CD4-positive, alpha-beta T cell treated with Interferon gamma for 1 hour (primary cell): ENCODE measurements at places on chromosomes 2 and 18.

GRCh38 chr18:74478316-74478715 is 17.8 kb upstream of the CNDP2 start:
- no peak for DNase-seq

GRCh38 chr2:127371037-127371436 is 16.7 kb downstream of the MAP3K2 start:
- no peak for DNase-seq

- no peak for DNase-seq
These were observed 562.2 kb upstream of the VWC2L start for GRCh38 chr2:213848631-213849030.

GRCh38 chr2:188984680-188985079 is 10.5 kb downstream of the COL3A1 start:
- DNase-seq: no peak

DNA sequence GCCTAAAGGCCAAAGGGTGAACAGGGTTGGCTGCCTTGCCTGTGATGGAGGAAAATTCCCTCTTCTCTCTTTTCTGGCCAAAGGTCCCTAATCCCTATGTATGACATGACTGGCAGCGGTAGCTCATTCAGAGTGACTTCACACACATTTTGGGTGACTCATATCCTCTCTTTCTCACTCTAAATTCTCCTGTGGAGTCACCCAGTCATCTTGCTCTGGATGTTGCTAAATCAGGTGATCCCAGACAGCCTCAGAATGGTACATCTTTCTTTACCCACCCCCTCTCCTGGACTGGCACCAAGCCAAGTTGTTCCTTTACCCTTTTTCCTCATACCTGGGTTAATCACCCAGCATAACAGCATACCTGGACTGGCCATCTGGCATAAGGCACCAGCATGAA is 77.2 kb downstream of the NEURL3 start:
- no peak for DNase-seq

DNA sequence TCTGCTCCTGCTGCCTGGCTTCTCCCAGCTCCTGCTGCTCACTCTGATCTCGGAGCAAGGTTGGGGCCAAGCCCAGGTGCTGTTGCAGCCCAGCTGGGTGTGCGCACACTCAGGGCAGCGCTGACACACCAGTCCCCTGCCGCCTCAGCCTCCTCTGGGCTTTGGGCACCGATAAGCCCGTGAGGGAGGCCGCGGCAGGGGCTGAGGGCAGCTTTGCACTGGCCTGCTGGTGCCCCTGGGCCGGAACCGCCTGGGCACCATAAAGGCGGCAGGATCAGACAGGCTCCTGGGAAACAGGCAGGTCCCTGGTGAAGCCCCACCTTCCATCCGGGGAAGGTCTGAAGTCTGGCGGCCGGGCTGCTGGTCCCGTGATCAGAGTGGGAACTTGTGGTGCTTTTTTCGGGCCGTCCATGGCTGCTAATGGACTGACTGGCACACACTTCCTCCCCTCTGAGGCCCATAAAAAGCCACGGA is 14.1 kb upstream of the EML6 start:
- DNase-seq: no peak

DNA sequence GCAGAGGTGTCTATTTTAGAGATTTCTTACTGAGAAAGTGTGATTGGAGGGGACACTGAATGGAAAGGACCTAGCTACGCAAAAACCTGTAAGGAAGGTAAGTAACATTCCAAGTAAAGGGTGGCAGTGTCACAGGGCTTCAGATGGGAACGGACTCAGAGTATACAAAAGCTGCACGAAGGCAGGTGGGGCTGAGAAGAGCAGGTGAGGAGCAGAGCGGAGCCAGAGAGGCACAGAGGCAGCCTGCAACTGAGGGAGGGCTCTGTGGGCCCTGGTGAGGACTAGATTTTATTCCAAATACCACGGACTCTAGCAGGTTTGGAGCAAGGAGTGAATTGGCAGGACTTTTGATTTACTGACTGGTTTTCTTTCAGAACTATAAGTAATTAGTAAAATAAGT is 331.3 kb upstream of the PKDCC start:
- DNase-seq: no peak

DNA sequence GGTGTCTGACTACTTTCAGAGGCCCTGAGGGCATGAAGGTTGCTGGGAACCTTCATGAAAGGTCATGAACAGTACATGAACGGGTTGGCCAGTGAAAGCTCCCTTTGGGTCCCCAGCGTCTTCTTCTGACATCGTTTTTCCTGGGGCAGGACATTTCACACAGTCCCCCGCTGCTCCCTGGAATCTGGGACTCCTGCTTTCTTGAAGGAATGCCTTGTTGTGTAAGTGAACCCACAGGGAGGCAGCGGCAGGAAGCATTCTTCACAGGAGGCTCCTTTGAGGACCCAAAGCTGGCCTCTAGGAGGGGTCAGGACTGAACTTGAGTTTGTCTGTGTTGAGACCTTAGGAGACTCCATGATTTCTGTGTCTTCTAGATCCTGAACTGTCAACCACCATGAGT is 144.3 kb downstream of the KCNE4 start:
- no peak for DNase-seq
